Fibroblast of lung (primary cell): ENCODE measurements at places on chromosomes 7 and 10. TPM values are rescaled to one million over a fixed set of nuclear protein-coding genes. Genes with fewer than 3 reads are reported as not detected.
A peak's percentile ranks its signal among the peaks of the same experiment; 100 is the strongest.

The VPS50 gene
- 43.7 and 46.4 TPM in 2 replicates for total RNA-seq

The GHRHR gene
- total RNA-seq: not detected in 2 replicates

The NRCAM gene
- 2.1 and 3.1 TPM in 2 replicates for total RNA-seq

The SAMD9L gene
- total RNA-seq: 15.7 and 23.9 TPM in 2 replicates

The CACNA2D1 gene
- total RNA-seq: 45.7 and 64.4 TPM in 2 replicates

The SEC61G gene
- total RNA-seq: 143 and 192 TPM in 2 replicates

DNA sequence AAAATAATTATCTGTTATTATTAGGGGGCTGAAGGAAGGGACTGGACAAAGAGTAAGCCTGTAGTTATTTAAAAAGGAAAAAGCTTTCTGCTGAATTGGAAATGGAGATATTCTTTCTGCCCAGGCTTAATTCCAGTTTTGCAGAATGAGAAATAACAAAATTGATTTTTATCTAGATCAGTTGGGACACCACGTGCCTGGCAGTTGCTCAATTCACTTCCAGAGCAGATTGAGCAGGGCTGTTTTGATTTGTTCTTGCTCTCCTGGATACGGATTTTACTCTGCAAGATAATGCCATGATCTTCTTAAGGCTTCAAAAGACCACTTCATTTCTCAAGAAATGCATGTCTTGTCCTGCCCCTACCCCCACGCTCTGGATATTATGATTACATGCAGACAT lies 524.3 kb downstream of the TCERG1L start:
- H3K4me3 ChIP-seq: no peak overlapping the region
- no peak for DNase-seq

DNA sequence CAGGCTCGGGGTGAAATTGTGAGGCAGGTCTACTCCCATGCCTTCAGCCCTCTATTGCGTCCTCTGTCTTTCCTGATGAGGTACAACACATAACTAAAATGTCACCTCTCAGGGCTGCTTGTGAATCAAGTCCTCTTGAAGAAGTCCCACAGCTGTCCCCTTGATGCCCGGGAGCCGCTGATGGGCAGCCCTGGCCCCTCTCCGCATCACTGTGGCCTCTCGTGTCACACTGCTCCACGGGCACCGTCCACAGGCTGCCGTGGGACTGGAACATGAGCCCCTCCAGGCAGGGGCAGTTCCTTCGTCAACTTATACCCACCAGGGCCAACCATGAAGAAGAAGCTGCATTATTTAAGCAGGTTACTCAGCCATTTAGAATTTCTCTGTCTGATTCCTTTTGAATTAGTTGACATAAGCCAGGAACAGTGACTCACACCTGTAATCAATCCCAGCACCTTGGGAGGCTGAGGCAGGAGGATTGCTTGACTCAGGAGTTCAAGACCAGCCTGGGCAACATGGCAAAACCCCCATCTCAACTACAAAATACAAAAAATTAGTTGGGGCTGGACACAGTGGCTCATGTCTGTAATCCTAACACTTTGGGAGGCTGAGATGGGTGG lies 58.5 kb upstream of the UBE3C start:
- no peaks in the 10 kb centered on the region for H3K27me3 ChIP-seq
- DNase-seq: no peak
- no peaks in the 10 kb centered on the region for H3K4me1 ChIP-seq
- H3K36me3 ChIP-seq: no peaks in the 10 kb centered on the region

GRCh38 chr10:33270971-33271370 lies 63.5 kb downstream of the NRP1 start:
- H3K4me1 ChIP-seq: peaks cover 21% of the 10 kb centered on the region
- H3K4me3 ChIP-seq: no peak overlapping the region
- H3K27me3 ChIP-seq: no peaks in the 10 kb centered on the region
- no peak for DNase-seq
- no peak overlapping the region for H3K27ac ChIP-seq

- H3K36me3 ChIP-seq: no peaks in the 10 kb centered on the region
- H3K27me3 ChIP-seq: no peaks in the 10 kb centered on the region
- no peak overlapping the region for H3K27ac ChIP-seq
- peaks cover 5% of the 10 kb centered on the region for H3K4me1 ChIP-seq
- peak; percentile 75 for DNase-seq
These were observed 8.2 kb upstream of the MAGI2 start for GRCh38 chr7:79461660-79462059.

DNA sequence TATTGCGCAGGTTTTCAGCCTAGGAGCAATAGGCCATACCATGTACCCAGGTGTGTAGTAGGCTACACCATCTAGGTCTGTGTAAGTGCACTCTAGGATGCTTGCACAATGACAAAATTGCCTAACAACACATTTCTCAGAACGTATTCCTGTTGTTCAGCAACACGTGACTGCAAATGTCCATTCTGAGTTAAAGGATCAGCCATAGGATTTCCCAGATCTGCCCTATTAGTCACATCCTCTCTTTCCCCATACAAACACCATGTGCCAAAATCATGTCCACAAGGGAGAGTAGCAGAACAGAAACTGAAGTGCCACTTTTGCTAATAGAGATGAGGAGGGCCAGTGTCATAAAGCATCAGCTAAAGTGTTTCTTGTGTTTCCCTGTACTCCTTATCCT lies 42.6 kb upstream of the AMPH start:
- peak; percentile 94 for DNase-seq
- H3K4me1 ChIP-seq: no peaks in the 10 kb centered on the region
- H3K4me3 ChIP-seq: no peak overlapping the region
- H3K36me3 ChIP-seq: no peaks in the 10 kb centered on the region
- peak overlapping the region; percentile 8 for H3K27ac ChIP-seq

- no peaks in the 10 kb centered on the region for H3K27me3 ChIP-seq
- no peaks in the 10 kb centered on the region for H3K36me3 ChIP-seq
- H3K4me3 ChIP-seq: no peak overlapping the region
- H3K27ac ChIP-seq: no peak overlapping the region
These were observed 20.2 kb upstream of the SMC3 start for GRCh38 chr10:110547139-110547761.

DNA sequence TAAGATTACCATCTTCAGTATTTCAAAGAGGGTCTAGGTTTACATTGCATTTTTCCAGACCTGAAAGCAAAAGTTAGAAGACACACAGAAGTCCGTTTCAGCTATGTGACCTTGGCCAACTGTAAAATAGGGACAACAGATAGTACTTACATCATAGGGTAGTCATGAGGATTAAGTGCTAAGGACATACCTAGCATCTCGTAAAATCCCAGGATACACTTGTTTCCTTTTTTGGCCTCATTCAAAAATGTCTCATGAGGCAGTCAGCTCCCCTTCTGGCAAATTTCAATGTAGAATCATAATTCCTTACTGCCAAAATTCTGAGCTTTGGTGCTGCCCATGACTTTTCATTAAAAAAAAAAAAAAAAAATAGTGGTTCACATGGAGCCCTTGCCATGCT lies 6.4 kb upstream of the DUSP5 start:
- H3K4me1 ChIP-seq: peaks cover 13% of the 10 kb centered on the region
- no peak overlapping the region for H3K27ac ChIP-seq
- H3K27me3 ChIP-seq: no peaks in the 10 kb centered on the region
- H3K4me3 ChIP-seq: no peak overlapping the region
- no peaks in the 10 kb centered on the region for H3K36me3 ChIP-seq

DNA sequence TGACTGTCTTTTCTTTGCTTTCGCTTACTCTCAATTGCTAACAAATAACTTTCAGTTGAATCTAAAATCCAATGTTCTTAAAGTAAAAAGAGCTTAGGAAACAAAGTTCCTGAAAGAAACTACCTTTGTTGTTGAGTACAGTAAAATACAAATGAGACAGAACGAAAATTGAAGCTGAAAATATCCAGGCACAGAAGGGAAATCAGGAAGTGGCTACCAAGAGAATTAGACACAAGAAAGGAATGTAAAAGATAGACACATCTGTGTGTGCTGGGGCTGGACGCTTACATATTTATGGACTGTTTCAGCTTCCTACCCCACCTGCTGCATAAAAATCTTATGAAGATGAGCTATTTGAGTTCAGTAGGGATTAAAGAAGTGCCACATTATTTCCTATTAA lies 161.7 kb upstream of the PLXDC2 start:
- H3K27ac ChIP-seq: peak overlapping the region; percentile 46
- no peak overlapping the region for H3K4me3 ChIP-seq
- no peaks in the 10 kb centered on the region for H3K27me3 ChIP-seq
- DNase-seq: peak; percentile 87

- H3K27me3 ChIP-seq: no peaks in the 10 kb centered on the region
- peak overlapping the region; percentile 83 for H3K27ac ChIP-seq
- no peaks in the 10 kb centered on the region for H3K36me3 ChIP-seq
- H3K4me1 ChIP-seq: peaks cover 3% of the 10 kb centered on the region
- peak; percentile 92 for DNase-seq
- no peak overlapping the region for H3K4me3 ChIP-seq
These were observed 96.4 kb downstream of the FAS start for GRCh38 chr10:89086801-89087521.

- no peak for DNase-seq
- H3K4me1 ChIP-seq: peaks cover 15% of the 10 kb centered on the region
- H3K27me3 ChIP-seq: peaks cover 2% of the 10 kb centered on the region
- no peaks in the 10 kb centered on the region for H3K36me3 ChIP-seq
These were observed 81.6 kb upstream of the ANLN start for GRCh38 chr7:36308031-36308430.

DNA sequence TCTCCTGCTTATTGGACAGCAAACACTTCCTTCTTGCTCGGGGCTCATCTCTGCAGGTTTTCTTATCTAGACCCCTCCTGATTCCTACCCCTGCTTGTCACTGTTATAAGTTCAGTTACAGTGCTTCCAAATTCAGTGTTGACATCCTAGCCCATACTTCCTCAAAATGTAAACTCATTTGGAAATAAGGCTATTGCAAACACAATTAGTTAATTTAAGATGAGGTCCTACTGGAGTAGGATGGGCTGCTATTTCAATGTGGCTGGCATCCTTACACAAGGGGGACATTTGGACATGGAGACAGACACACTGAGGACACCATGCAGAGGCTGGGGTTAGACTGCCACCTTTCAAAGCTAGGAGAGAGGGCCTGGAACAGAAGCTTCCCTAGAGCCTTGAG lies 85.2 kb upstream of the NPVF start:
- H3K27ac ChIP-seq: no peak overlapping the region
- H3K4me1 ChIP-seq: no peaks in the 10 kb centered on the region
- no peaks in the 10 kb centered on the region for H3K27me3 ChIP-seq
- no peak overlapping the region for H3K4me3 ChIP-seq
- DNase-seq: no peak

GRCh38 chr10:1085258-1085657 lies 29.1 kb downstream of the WDR37 start:
- H3K27ac ChIP-seq: no peak overlapping the region
- H3K27me3 ChIP-seq: no peaks in the 10 kb centered on the region
- peak; percentile 3 for DNase-seq
- peaks cover 17% of the 10 kb centered on the region for H3K36me3 ChIP-seq

DNA sequence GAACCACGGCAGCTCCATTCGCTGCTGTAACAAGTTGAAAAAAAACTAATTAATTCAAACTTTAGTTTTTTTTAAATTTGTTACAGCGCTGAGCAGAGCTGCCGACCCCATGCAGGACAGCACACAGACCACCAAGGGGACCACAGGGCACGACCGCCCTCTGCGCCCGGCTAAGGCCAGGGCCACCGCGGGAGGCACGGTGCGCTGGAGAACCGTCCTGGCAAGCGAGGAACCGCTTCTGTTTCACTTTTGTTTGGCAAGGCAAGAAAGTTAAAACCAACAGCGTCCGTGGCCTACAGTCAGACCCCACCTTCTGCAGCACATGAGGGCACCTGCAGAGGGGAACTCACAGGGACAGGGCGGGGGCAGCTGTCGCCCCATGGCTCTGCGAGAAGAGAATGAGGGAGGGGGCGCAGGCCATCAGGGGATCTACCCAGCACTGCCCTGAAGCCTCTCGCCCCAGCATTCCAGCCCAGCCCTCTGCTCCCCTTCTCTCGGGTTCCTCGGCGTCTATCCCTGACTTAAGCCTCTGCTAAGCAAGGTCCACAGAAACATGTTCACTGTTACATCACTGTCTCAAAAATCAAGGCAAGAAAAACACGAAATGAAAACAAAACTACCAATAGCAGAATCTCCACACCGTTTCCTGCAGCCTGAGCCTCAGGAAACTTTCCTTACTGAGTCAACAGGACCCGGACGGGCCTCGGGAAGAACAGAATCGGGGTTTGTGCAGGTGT lies 204.4 kb downstream of the DIP2C start:
- H3K36me3 ChIP-seq: peaks cover 2% of the 10 kb centered on the region
- peak overlapping the region; percentile 11 for H3K4me3 ChIP-seq
- H3K27me3 ChIP-seq: no peaks in the 10 kb centered on the region
- H3K27ac ChIP-seq: no peak overlapping the region

GRCh38 chr7:157475095-157475494 lies 138.3 kb downstream of the DNAJB6 start:
- DNase-seq: no peak
- no peak overlapping the region for H3K27ac ChIP-seq
- H3K4me1 ChIP-seq: no peaks in the 10 kb centered on the region
- H3K4me3 ChIP-seq: no peak overlapping the region
- H3K36me3 ChIP-seq: no peaks in the 10 kb centered on the region

GRCh38 chr7:30201921-30202320 lies 67.1 kb downstream of the MTURN start:
- H3K4me1 ChIP-seq: no peaks in the 10 kb centered on the region
- H3K27ac ChIP-seq: no peak overlapping the region
- no peaks in the 10 kb centered on the region for H3K27me3 ChIP-seq
- H3K4me3 ChIP-seq: no peak overlapping the region

DNA sequence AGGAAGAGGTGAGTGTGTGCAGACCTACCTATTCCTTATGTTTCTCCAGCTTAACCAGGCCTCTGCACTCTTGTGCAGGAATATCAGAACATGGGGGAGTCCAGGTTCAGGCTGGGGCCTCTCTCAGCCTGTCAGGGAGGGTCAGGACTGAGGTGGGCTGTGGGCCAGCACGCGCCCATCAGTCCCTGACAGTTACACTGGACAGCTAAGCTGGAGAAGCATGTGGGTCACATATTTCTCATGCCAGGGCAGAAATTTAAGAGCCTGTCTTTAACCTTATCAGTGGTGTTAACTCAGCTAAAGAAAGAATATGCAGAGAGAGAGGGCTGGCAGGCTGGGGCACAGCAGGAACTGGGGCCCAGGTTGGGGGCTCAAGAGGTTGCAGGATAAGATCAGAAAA lies 8.7 kb upstream of the POLD2 start:
- H3K27me3 ChIP-seq: no peaks in the 10 kb centered on the region
- no peak for DNase-seq
- no peaks in the 10 kb centered on the region for H3K4me1 ChIP-seq

- no peak overlapping the region for H3K27ac ChIP-seq
- no peak overlapping the region for H3K4me3 ChIP-seq
These were observed 13.9 kb upstream of the DNAJC1 start for GRCh38 chr10:22017283-22018020.

DNA sequence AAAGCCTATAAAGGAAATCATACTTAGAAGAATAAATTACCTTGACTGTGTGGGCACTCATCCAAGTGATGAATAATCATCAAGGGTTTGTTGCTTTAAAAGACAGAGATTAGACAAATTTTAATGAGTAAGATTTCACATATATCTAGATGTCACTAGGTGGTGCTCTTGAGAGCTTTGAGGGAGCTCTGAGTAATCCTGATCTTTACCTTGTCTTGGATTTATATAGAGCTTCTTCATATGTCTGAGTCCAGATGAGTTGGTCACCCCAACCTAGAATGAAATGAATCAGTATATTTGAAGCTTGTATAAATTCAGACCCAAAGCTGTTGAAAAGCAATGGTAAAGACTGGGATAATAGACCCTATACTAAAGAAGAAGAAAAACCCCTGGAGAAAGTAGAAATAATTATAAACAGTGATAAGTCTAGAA lies 3.7 kb downstream of the AGR2 start:
- H3K4me1 ChIP-seq: no peaks in the 10 kb centered on the region
- H3K27ac ChIP-seq: no peak overlapping the region
- DNase-seq: peak; percentile 67

- H3K36me3 ChIP-seq: no peaks in the 10 kb centered on the region
- no peak for DNase-seq
- no peak overlapping the region for H3K27ac ChIP-seq
- H3K4me1 ChIP-seq: no peaks in the 10 kb centered on the region
- H3K4me3 ChIP-seq: no peak overlapping the region
These were observed 33.9 kb downstream of the PTER start for GRCh38 chr10:16470747-16471146.
